ENCODE measurements at places on chromosomes 16 and 17. TPM values are rescaled to one million over a fixed set of nuclear protein-coding genes. Genes with fewer than 3 reads are reported as not detected.
A peak's percentile ranks its signal among the peaks of the same experiment; 100 is the strongest.

KRT9 gene
- not detected for polyA plus RNA-seq

TMEM114 gene
- polyA plus RNA-seq = not detected

TBC1D3 gene
- polyA plus RNA-seq = not detected

KRT222 gene
- polyA plus RNA-seq = 0.07 TPM

LGALS9B gene
- polyA plus RNA-seq = not detected

- peak; percentile 58 for DNase-seq
These were observed 220.0 kb downstream of the NTN1 start for GRCh38 chr17:9241371-9241712.

- DNase-seq = peak; percentile 55
These were observed 27.2 kb downstream of the CDR2 start for GRCh38 chr16:22347100-22347820.

Measured in heart right ventricle (tissue), 16 donors.